ENCODE measurements at places on chromosomes 12 and 14.

DNA sequence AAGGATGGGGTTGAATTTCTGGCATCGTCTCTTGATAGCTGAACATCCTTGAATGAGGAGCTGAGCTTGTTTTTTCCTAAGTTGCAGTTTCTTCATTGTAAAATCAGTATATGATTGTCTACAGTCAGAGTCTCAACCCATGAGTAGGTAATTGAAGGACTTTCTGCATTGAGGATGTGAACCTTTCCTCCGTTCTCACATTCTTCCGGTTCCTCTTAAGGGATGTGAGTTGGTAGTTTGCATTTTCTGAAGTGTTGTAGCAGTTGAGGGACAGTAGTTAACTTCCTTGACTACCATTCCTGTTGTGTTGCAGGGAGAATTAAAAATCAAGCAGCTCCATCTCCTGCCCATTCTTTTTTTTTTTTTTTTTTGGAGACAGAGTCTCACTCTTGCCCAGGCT, 19.1 kb downstream of the TPCN1 start:
- no peak for DNase-seq

DNA sequence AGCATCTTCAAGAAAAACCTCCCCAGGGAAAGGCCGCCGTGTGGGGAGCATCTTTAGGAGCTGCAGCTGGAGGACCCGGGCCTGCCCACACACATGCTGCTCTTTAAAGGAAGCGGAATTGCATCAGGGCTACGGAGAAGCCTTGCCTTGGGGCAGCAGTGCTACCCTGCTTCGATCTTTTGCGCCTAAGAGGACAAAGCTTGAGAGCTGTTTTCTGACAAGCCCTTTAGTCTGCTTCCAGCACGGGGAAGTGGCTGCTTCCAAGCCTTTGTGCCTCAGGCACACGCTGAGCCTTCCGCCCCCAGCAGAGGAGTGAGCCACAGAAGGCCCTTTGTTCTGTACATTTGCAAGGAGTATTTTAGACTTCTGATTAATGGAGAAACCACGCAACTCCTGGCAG, 31.5 kb downstream of the COA8 start:
- DNase-seq: no peak

DNA sequence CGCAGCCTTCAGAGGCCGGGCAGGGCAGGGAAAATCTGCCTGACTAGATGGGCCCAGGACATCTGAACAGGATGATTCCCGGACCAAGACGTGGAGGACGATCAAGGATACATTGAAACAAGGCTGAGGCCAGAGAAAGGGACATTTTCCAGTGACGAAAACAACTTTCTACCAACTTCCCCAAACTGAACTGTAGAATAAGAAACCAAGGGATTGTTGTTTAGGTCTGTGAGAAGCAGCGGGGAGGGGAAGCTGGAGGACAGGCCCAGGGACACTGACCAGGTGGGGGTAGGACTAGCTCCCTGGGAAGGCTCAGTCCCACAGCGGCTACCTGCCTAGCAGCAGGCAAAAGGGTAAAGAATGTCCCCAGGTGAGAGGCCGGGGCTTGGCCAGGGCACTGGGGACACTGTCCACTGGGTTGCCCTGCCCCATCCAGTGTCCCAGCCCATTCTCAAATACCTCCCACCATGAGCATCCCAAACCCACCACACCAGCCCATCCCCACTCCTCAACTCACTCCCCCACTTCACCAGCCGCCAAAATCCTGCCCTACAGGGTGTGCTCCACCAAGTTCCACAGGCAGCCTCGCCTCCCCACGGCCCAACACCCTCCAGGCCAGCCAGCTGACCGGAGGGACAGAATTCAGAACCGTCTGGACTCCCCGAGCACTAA, 995 bp downstream of the TNFRSF1A start:
- DNase-seq: no peak

GRCh38 chr12:63305901-63306875, 155.2 kb upstream of the AVPR1A start:
- no peak for DNase-seq

DNA sequence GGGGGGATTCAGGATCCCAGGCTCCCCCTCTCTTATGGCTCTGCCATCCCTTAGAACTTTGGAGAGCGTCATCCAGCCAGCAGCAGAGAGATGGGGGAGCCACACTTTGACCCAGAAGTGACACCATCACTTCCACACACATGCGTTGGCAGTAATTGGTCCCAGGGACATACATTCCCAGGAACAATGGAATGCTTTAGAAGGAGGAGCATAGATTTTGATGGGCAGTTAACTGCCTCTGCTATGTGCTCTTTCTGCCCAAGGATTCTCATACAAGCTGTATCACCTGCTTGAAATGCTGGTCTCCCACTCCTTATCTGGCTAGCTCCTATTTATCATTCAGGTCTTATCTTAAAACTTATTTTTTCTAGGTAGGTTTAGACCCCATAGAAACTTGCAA, 109.0 kb upstream of the RPH3A start:
- DNase-seq: no peak

- DNase-seq: no peak
Measured at GRCh38 chr12:66779466-66779865, 100.6 kb upstream of the GRIP1 start.

DNA sequence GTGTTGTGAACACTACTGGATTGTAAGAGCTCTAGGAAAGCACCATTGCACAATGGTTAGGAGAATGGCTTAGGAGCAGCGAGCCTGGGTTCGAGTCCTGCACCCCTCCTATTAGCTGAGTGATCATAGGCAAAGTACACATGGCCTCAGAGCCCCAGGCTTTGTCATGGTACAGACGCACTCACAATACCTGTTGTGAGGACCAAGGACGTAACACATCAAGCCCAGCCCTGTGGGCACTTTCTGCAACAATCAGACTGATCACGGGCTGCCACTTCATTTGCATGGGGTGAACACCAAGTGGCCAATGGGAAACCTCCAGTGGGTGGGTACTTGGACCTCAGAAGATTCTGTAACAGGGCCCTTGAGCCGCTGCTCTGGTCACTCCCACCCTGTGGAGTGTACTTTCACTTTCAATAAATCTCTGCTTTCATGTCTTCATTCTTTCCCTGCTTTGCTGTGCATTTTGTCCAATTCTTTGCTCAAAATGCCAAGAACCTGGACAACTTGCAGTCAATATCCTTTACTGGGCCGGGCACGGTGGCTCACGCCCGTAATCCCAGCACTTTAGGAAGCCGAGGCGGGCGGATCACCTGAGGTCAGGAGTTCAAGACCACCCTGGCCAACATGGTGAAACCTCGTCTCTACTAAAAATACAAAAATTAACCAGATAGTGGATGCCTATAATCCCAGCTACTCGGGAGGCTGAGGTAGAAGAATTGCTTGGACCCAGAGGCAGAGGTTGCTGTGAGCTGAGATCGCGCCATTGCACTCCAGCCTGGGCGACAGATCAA, 28.2 kb downstream of the GLRX5 start:
- DNase-seq: no peak

- no peak for DNase-seq
Measured at GRCh38 chr12:112801055-112801454, 9.5 kb downstream of the RPH3A start.

DNA sequence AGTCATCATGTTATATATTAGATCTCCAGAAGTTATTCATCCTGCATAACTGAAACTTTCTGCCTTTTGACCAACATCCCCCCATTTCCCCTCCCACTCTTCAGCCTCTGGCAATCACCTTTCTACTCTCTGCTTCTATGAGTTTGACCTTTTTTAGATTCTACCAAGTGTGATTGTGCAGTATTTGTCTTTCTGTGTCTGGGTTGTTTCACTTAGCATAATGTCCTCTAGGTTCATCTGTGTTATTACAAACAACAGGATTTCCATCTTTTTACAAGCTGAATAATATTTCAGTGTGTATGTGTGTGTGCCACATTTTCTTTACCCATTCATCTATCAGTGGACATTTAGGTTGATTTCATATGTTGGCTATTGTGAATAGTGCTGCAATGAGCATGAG, 11.2 kb upstream of the WSCD2 start:
- no peak for DNase-seq

DNA sequence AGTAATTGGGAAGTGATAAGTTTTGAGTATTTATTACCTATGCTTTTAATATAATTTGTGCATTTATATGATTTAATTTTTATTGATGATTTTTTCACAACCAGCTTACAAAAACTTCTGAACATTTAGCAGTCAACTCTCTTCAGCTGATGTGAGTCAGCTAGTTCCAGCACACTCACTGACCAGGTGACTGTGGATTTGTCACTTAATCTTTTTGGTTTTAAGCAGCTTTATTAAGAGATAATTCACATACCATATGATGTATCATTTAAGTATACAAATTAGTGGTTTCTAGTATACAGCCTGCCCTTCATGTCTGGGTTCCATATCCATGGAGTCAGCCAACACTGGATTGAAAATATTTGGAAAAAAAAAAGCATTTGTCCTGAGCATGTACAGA, 103.5 kb downstream of the SYNE2 start:
- DNase-seq: peak; percentile 11

GRCh38 chr14:88030892-88031291, 26.0 kb downstream of the GPR65 start:
- no peak for DNase-seq

DNA sequence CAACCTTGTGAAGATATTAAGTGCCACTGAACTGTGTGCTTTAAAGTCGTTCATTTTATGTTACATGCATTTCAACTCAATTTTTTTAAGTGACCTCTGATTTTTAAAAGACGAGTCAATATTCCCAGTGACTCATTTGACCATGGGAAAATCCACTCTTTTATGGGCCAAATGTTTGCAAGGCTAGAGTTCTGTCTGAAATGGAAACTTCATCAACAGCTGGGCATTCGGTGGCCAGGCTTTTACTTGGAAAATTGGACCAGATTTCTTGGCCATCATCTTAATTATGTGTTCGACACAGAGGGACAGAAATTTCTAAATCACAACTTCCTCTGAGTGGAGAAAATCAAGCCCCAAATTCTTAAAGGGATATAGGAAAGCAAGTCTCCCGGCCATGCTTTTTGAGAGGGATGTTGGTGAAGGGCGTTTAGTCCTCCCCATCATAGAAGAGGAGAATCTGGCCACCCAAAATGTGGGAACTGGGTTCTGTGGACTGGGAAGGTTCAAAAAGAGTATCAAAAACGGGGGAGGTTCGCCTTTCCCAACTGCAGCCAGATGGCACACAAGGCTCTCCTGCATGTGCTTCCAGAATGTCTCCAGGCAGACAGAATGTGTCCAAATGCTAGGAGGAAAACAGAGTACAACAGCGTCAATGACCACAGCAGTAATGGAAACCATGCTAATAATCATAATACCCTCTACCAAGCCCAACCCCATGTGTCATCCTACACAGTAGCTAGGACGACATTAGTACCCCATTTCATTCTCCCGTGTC, 40.9 kb upstream of the FZD10 start:
- DNase-seq: no peak

DNA sequence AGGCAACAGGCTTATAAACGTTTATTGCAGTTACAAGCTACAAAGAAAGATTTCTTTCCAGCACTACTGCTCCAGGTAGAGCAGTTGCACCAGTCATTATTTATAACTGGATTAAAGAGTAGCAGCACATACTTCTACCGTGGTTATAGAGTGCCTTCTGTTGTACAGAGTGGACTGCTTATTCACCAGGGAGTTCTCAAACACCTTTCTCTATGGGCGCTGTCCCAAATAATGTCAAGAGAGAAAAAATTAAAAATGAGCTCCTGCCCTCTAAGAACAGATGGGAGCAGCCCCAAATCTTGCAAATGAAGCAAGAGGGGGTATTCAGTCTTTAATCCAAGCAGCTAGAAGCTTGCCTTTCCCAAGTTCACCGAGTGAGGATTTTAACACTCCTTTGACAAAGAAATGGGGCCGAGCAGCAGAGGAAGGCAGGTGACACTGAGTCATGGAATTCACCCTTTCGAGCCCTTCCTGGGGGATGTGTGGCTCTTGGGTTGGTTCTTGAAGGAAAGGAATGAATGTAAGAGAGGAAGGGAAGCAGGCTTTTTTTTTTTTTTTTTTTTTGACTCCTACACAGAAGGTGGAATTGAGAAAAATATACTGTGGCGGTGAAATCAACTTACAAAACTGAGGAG, 181.2 kb downstream of the PRKCH start:
- DNase-seq: no peak

DNA sequence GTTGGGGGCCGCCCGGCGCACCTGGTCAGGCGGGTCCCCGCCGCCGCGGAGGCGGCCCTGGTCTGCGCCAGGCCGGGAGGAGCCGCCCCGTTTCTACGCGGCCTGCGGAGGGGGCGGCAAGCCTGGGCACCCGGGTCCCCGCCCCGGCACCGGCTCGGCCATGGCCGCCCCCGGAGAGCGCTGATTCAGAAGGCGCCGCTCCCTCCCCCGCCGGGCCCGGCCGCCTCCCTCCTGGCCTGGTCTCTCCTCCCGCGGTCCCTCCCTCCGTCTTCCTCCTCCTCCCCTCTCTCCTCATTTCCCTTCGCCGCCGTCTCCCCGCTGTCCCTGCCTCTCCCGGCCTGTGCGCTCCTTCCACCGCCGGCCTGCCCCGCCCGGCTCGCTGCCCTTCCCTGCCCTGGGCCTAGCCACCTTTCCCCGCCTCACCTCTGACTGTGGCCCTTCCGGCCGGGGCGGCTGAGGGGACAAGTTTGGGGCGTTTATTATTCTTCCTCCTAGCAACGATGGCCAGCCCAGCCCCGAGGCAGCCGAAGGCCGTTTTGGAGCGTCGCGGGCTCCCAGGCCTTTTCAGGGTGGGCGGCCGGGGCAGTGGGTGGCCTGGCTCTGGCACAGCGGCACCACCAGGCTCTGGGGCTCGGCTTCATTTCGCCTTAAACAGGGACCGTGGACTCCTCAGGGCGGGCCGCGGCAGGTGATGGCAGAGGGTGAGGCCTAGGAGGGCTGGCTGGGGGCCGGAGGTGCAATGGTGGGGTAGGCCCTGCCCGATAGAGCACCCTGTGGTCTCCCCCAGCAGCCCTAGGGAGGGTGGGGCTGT, 768 bp downstream of the CEP170B start:
- peak; percentile 13 for DNase-seq

DNA sequence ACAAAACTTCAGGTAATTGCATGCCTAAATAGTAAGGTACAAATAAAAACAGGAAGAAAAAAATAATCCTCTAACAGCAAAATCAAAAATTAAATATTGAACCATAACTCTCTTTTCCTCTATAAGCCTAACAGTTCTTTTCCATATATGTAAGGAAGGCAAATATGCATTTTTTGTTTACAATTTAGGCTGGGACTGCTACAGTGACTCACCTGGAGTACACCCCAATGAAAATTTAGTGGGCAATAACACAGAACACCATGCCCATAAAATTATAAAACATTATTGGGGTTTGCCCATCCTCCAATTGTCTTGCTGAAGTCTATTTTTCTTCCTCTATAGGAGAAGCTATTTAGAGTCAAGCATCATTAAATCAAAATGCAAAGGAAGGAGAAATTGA, 277.0 kb downstream of the PAWR start:
- DNase-seq: no peak
